Spleen (tissue), 13 donors: ENCODE measurements at places on chromosomes 7 and 10. TPM values are rescaled to one million over a fixed set of nuclear protein-coding genes. Genes with fewer than 3 reads are reported as not detected.

ACSM6 gene
- not detected for polyA plus RNA-seq

LRIT1 gene
- polyA plus RNA-seq: not detected

UCN3 gene
- not detected for polyA plus RNA-seq

ADAM12 gene
- 0.71 TPM for polyA plus RNA-seq

PLCE1 gene
- polyA plus RNA-seq: 0.93 TPM
